ENCODE measurements at places on chromosomes 16 and 17.

- DNase-seq: no peak
Observed at GRCh38 chr16:65218348-65218747, 96.5 kb upstream of the CDH11 start.

DNA sequence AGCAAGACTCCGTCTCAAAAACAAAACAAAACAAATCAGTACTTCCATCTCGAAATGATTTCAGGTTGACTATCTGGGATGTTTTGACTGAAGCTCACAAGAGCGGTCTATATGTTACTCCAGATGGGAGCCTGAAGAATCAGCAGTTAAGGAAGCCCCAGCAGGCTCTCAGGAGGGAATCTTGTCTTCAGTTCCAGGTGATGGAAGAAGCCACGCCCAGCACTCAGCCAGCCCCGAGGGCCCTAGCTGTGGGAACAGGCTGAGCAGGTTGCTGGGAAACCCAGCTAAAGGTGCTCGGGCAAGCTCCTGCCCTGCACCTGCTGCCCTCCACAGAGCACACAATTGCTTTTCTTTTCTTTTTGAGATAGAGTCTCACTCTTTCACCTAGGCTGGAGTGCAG, 32.4 kb downstream of the WIPI1 start:
- DNase-seq: no peak

- no peak for DNase-seq
Observed at GRCh38 chr16:726438-727290, at the start of the genes CCDC78 and HAGHL. TSS of gene CCDC78 (minus strand) at chr16:726443. CDS start at chr16:726367, 76 bp downstream. TSS of gene HAGHL (plus strand) at chr16:727106. CDS start at chr16:727510, 404 bp downstream.

DNA sequence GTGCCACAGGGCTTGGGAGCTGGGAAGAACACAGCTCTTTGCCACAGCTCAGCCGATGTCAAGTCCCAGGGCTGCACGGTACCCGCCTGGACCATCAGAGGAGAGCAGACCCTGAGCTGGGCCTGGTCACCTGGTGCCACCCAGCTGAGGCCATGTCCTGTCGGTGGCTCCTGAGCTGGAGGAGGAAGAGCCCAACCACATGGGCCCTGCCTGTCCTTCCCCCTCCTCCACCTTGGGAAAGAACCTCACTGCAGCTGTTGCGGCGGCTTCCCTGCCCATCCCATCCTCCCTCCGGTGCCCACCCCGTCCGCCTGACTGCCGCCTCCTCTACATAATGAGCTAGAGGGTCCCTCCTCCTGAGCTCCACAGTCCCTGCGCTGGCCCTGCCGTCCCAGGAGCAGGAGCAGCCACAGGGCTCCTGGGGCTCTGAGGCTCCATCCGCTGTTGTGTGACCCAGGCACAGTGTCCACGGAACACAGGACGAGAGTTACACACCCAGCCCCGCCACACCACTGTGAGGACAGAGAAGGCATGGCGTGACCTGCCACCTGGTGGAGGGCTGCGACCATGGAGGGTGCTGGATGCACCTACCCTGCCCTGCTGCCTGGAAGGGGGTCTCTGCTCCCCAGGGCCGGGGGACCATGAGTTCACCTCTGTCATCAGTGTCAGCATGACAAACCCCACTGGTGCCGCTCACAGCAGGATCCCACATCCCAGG, 21.4 kb upstream of the CHMP6 start:
- peak; percentile 24 for DNase-seq

DNA sequence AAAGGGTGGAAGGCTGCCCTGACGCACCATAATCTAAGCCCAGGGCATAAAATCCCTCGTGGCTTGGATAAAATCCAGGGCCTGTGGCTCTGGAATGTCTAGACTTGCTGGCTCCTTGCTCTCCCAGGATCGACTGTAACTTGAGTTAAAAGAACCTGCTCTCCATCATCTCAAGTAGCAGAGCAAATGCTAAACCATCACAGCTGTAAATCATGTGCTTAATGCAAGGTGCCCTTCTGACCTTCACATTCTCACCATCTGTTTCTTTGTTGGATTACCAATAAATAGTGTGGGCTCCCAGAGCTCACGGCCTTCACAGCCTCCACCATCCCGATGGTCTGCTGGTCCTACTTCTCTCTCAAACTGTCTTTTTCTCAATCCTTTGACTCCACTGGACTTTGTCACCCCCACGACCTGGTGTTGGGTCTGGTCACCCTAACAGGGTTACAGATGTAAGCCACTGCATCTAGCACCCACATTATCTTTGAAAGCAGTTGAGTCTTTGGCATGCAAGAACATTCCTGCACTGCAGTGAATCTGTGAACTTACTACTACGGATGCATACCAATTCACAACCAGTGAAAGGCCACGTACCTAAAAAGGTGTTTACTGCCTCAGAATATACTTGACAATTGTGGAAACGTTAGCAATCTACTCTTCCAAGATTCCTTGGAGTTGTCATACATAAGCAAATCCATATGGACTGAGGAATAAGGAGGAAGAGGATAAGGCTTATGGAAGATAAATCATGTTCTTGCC, 15.3 kb downstream of the RSL1D1 start:
- no peak for DNase-seq

DNA sequence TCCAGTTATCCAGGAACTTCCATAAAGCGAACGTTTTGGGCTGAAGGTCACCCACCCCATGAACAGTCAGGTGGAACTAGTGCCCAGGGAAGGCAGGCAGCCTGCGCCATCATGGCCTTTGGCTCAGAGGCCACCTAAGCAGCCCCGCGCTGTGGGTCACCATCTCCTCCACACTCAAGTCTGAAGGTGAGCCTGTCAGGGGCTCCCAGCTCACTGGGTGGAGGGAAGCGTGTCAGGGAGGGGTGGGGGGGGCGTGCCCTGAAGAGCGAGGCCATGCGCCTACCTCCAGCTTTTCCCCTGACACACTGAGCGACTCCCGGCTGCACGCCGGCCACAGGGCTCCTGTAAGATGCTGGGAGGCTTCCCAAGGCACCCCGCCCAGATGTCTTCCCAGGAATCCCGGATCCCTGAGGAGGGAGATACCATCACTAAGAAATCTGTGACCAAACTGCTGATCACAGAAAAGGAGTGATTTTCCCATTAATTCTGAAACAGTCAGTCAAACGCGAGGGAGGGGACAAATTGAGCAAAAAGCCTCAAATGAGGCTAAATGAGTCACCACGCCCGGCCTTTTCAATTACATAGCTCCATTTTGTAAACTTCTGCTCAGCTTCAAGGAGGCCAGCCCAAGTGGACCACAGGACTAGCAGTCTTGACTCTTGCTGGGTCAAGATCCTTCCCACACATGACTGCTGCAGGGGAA, 26.5 kb upstream of the SLC25A19 start:
- DNase-seq: no peak

- DNase-seq: no peak
Observed at GRCh38 chr16:11302977-11303376, 21.8 kb upstream of the PRM1 start.

GRCh38 chr17:48625495-48626244, 488 bp downstream of the HOXB9 start:
- DNase-seq: no peak

GRCh38 chr17:78694805-78695531, 87.1 kb downstream of the CYTH1 start:
- DNase-seq: no peak

DNA sequence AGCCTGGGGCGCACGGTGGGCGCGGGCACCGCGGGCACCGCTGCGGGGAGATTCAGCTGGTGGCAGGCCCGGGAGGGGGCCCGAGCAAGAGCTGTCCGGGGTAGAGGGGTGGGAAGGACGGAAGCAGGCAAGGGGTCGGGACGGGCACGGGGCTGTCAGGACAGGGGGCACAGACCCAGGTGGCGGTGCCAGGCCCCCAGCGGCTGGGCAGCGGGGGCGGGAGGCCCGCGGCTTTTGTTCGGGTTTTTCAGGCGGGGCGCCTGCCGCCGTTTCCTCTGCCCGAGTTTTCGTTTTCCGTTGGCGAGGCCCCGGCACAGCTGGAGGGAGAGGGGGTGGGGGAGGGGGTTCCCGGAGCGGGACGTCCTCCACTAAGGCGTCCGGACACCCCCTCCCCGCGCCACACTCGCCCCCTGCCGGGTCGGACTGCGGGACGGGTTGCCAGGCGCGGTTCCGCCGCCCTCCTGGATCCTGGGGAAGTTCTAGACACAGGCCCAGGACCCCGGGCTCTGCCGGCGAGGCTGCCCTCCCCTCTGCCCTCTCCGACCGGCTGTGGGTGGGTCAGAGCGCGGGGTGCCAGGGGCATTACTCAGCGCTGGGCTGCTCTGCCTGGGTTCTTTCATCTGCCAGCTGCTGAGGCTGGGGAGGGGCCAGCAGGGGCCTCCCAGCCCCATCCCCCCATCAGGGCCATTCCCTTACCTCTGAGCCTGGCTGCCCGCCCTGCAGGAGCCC, 543 bp downstream of the ARHGAP23 start:
- DNase-seq: no peak

GRCh38 chr16:89829630-89830437, 1.6 kb downstream of the SPIRE2 start:
- DNase-seq: no peak

DNA sequence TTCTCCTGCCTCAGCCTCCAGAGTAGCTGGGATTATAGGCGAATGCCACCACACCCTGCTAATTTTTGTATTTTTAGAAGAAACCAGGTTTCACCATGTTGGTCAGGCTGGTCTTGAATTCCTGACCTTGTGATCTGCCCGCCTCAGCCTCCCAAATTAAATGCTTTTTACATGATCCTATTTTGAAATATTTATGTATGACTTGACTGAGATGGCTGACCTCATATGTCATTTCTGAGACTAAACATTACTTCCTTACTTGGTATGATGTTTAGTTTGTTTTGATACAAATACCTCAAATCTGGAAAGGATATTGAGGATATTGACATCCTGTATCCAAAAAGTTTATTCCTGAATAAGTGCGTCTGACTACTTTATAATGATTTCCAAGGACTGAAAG, 11.9 kb downstream of the CALCOCO2 start:
- DNase-seq: no peak

GRCh38 chr16:68719993-68720489, 17.1 kb upstream of the CDH1 start:
- no peak for DNase-seq

- DNase-seq: no peak
Observed at GRCh38 chr16:48231727-48232492, 12.2 kb upstream of the LONP2 start.

GRCh38 chr17:81987161-81987770, 9.8 kb downstream of the ASPSCR1 start:
- no peak for DNase-seq

DNA sequence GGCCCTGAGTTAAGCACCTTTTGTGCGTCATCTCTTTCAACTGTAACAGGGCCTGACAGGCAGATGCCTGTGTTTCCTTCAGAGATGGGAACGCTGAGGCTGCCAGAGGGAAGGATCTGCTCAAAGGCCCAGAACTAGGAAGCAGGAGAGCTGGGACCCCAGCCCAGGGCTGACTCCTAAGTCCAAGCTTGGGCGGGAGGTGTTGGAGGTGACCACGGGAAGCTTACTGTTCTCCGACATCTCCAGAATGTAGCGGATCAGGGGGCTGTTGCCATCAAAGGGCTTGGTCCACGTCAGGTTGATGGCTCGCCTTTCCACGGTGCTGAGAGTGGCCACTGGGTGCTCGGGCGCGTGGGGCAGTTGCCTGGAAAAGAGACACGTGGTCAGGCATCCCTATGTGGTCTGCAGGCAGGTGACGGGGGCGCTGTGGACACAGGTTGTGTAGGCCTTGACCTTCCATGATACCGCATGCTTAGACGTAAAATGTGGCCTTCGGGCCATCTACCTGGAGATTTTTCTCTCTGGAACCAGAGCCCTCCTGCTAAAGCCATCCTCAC, 111.4 kb upstream of the CDC42EP4 start:
- DNase-seq: no peak

DNA sequence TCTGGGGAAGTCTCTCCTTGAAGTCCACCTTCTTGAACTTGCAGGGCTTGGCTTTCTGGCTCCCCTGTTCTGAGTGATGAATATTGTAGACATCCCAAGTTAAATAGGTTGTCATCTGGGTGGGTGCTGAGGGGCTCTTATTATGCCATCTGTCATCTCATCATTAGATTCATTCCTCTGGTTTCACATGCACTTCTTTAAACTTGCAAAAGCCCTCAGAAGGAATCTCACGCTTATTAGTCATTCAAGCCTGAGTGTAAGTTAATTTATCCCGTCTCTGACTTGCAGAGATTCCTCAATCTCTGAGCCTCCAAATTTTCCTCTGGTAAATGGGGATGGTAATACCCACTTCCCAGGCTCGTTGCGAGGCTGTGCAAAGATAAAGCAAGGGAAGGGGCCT, 5.7 kb downstream of the MGAT5B start:
- no peak for DNase-seq

GRCh38 chr16:81551821-81552304, 107.3 kb downstream of the CMIP start:
- no peak for DNase-seq

- DNase-seq: no peak
Observed at GRCh38 chr17:66583112-66583748, 251.7 kb upstream of the CACNG5 start.

DNA sequence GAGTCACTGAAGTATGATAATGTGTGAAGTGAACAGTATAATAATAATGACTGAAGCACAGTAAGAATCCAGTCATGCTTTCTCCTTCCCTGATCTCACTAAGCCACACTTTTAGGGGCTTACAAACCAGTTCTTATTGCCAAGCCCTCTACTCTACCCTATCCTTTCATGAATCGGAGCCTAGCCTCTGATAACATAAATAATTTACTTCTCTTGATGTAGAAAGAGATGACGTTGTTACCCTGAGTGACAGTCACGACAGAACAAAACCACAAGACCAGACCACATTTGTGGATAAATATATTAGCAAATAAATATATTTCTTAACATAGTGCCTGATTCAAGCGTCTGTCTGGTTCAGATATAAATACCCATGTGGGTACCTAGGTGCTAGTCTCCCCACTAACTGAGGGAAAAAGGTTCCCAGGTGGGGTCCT, 1.4 kb upstream of the SUPT4H1 start:
- no peak for DNase-seq

DNA sequence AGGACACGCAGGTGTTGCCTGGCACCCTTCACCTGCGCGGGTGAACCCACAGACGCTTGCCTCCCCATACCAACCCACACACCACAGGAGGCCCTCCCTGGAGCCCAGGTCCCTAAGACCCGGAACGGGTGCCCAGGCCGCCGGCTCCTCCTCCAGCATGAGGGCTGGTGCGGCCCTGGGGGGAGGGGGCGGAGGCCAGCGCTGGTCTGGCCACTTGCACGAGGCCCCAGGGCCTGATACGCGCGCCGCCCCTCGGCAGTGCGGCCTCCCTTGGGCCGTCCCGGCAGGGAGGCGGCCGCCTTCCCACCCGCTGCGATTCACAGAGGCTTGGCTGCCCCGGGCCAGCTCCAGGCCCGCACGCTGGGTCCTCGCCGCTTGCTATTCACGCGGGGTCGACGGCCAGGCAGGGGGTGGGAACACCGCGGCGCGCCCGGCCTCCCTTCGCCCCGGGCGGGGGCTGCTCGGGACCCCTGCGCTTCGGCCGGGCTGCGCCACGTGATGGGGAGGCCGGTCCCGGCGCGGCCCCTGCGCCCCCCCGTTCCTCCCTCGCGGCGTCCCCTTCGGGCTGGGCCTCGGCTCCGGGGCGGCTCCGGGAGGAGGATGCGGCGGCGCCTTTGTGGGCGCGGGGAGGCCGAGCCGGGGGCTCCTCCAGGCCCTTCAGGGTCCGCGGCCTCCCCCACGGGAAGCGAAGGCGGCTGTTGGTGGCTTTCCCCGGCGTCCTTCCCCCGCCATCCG, 685 bp downstream of the FASN start:
- DNase-seq: peak; percentile 41

GRCh38 chr16:50736448-50736847, 5.4 kb upstream of the CYLD start:
- no peak for DNase-seq

GRCh38 chr16:89922884-89923639, at the start of gene TUBB3:
TSS of gene TUBB3 (plus strand) at chr16:89923342. CDS start at chr16:89923402, 60 bp downstream.
- no peak for DNase-seq

- no peak for DNase-seq
Observed at GRCh38 chr16:85313526-85314301, 201.4 kb upstream of the CIBAR2 start.

All from stimulated activated CD4-positive, alpha-beta T cell treated with anti-CD3 and anti-CD28 coated beads, TNF-alpha, amount 100 ng/mL, for 4 hours (primary cell).